ENCODE measurements at places on chromosomes 4 and X. TPM values are rescaled to one million over a fixed set of nuclear protein-coding genes. Genes with fewer than 3 reads are reported as not detected.
A peak's percentile ranks its signal among the peaks of the same experiment; 100 is the strongest.

ALPK1 gene
- total RNA-seq = 7.9 TPM

DNA sequence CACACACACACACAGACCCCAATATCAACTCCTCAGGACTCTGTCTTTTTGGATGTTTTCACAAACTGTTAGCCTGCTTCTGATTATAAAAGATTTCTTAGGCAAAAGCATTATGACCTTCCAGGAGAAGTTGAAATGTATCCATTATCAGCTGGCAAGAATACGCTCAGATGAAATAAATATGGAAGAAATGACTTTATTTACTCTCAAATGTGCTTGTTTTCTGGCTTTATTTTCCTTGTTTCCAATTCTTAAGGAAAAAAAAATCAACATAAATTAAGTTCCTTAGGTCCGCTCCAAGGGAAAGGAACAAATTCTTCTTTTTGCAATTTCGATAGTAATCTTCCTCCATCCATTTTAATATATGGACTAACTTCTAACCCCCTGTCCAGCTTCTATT, 175.6 kb upstream of the HCCS start:
- DNase-seq = no peak

SRPX2 gene
- total RNA-seq = 5.7 TPM

DNA sequence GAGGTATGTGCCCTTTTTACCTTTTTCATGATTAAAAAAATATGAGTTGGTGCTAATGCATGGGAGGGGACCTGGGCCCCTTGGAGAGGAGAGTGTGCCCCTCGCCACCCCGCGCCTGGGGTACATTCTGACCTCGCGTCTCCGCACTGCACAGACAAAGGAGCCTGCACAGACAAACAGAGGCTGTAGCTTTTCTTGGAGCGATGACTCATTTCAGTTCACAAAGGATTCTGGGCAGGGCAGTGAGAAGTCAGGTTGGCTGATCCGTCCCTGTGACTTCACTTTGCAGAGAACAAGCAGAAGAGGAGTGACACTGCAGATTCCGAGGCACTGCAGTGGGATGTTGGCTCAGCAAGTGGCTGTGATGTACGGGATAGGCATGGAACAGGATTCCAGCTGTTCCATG, 82.9 kb downstream of the STOX2 start:
- peak; percentile 71 for DNase-seq

GRCh38 chr4:42547805-42548204, 109.1 kb downstream of the ATP8A1 start:
- DNase-seq = no peak

DNA sequence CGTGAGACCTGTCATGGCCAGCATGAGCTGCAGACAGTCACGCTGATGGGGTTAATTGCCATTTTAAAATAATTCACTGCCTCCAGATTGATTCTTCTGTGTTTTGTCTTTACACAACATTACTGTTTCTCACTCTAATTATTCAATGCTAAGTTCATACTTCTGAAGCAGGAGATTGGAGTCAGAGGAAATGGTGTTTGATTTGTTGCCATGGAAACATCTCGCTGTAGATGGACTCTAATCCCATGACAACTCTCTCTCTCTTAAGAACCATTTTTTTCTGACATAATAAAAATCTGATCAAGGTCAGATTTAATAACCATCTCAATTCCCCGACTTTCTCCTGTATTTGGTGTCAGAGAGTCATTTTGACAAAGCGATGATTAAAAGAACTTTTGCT, 209.0 kb downstream of the IDS start:
- no peak for DNase-seq

DDX3X gene
- total RNA-seq = 136 TPM

PAK3 gene
- total RNA-seq = 0.69 TPM

- no peak for DNase-seq
Measured at GRCh38 chr4:134548052-134548628, 346.6 kb upstream of the PABPC4L start.

- no peak for DNase-seq
Measured at GRCh38 chr4:94559351-94559806, 107.6 kb downstream of the PDLIM5 start.

GRCh38 chr4:22941688-22942375, 249.1 kb downstream of the GBA3 start:
- no peak for DNase-seq

- no peak for DNase-seq
Measured at GRCh38 chrX:108163333-108164082, 71.9 kb downstream of the ATG4A start.

TBX22 gene
- total RNA-seq = 0.20 TPM

DNA sequence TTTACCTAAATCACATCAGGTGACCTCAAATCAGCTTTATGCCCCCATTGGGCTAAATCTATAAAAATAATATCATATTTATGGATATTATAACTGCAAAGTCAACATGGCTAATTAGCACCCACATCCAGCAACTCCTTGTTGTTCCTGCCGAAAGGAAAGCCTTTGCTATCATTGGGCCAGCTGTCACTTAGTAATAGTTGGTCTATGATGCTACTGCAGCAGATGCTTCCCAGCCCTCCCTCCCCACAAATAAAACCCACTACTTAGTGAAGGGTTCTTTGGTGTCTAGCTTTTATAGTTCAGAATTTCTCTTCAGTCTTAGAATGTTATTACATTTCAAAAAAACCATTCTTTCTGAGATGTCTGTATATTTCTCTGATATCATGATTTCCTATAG, 116.9 kb upstream of the ENPEP start:
- no peak for DNase-seq

DNA sequence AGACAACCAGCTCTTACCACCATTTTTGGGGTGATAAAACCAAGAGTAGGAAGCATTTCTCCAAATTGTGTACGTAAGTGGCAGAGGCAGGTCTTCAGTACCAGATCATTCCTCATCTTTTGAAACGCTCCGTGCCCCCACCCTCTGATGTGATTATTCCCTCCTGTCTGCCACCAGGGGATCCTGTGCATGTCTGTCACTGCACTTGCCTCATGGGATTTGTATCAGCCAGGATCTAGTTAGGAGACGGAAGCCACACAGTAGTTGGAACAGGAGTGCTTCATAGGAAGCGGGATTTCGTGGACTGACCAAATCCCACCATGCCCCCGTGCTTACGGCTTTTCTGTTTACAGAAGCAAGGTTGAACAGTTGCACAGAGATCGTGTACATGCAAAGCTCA, 75.5 kb downstream of the SHROOM2 start:
- DNase-seq = no peak

DNA sequence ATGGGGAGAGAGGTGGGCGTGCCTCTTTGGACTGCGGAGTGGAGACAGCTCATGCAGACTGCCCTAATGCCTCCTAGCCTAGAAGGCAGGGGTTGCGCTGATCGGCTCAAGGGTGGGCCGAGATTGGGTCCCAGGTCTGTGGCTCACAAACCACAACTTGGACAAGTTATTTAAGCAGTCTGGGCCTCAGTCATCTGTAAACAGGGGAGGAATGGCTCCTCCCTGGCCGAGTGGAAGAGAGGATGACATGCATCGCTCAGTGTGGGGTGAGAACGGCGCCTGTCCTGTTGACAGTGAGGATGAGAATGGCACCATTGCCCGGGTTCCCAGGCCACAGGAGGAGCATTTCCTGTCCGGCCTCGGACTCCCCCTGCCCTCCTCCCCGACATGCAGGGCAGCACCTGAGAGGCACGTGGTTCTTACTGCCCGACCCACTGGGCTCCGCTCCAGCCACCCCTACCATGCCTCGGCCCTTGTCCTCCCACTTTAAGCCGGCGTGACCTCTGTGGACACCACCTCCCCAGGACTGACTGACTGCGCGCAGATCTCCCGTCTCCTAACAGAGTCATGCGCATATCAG, 40.3 kb upstream of the GRPEL1 start:
- no peak for DNase-seq

Measured in right cardiac atrium (tissue), 5 donors.